ENCODE measurements at places on chromosomes 6 and 20.

- DNase-seq, result no peak
These were observed 835.3 kb upstream of the CITED2 start for GRCh38 chr6:140209775-140210174.

DNA sequence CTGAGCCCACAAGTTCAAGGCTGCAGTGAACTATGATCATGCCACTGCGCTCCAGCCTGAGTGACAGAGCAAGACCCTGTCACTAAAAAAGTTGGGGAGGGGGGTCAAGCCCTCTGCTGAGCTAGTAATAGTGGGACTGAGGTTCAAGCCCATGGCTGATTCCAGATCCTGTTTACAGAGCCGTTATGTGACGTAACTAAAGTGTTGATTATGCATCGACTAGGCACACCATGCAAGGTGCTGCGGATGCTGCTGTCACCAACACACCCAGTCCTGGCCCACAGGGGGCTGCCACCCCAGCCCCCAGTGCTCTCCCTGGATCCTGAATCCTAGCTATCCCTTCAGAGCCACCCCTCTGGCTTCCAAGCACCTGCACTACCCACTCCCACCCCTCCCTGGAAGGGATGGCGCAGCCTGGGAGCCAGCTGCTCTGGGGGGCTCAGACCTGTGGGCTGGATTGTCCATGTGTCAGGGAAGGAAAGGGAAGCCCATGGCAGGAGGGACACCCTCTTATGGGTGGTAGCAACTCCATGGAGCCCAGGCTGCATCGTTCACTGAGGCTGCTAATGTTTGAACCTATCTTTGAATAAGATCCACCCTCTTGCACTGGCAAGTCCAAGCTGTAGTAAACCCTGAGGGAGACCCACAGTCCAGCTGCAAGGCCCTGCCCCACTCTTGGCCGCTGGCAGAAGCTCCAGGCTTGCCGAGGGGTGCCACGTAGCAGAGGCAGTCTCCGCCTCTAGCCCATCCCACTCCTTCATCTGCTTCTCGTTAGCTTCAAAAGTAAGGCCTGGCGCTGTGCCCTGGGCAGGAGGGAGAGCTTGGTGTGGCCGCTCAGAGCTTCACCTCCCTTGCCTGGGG lies 95.0 kb downstream of the SNX5 start:
- DNase-seq, result peak; percentile 98

- peak; percentile 56 for DNase-seq
These were observed 789 bp downstream of the CCND3 start for GRCh38 chr6:41940759-41941279.

DNA sequence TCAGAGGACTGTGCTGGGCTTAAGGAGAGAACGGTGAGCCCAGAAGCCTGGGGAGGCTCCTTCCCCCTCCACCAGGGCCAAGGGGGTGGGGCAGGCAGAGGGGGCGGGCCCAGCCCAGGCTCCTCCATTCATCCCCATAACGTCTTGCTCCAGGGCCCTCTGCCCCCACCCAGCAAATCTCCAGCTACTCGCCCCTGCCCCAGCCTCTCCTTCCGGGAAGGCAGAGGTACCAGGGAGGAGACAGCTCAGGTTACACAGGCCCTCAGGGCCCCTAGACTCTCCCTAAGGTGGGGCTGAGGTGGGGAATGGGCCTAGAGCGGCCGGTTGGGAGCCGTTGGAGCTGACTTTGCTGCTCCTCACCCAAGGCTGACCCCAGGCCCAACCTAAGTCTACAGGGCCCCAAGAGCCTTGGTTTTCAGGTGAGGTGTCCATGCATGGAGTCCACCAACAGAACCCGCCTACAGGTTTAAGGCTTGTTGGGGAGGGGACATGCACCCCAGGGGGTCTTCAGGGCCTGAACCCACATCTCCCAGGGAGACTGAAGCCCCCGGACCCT lies 1.2 kb downstream of the LAMA5 start:
- DNase-seq, result peak; percentile 84

- no peak for DNase-seq
These were observed 14.9 kb upstream of the KCNB1 start for GRCh38 chr20:49497398-49497669.

- DNase-seq, result peak; percentile 77
These were observed 177.3 kb upstream of the TENT5A start for GRCh38 chr6:81929828-81930227.

DNA sequence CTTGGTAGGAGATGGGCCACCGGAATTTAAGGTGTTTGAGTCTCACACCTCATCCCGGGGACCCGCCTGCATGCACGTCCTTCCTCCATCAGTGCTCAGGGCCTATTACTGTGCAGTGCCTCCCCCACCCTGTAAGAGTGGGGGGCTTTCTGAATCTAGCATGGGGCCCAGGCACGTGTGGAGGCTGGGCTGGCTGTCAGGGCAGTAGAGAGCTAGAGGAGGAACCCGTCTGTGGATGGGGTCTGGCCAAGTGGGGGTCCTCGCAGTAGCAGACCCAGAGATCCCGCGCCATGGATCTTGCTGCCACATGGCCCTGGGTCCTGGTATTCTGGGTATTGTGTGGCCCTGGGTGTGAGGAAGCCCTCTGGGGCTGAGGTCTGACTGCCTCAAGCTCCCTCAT lies 42.9 kb downstream of the SRC start:
- no peak for DNase-seq

DNA sequence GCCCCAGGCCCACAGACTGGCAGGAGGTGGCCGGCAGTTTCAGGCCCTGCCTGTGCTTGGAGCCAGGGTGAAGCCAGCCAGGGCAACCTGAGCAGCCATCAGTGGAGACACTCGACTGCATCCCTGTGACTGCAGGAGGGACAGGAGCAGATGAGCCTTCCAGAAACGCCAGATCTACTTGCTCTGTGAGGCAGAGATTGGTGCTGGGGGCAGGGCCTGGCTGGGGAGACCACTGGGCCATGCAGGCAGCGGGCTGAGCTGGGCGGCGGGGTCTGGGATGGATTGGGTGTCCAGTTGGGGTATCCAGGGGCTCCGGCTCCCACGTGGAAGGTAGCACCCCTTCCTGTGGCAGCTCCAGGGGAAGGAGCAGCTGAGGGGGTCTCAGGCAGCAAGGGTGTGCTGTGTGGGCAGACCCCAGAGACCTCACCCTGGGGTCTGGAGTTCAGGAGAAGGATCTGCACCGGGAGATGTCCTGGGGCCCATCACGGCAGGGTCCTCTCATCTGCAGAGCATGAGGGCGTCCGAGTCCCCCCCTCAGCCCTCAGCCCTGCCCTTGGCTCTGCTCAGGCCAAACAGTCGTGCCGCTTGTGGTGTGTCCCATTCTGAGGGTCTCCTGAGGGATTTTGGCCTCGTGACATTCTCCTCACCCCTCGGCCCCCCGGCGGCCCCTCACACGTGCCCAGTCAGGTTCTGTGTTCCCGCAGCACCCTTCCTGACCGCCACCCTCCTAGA lies 334.9 kb downstream of the TAF4 start:
- no peak for DNase-seq
